ENCODE measurements at places on chromosomes 16 and 17. TPM values are rescaled to one million over a fixed set of nuclear protein-coding genes. Genes with fewer than 3 reads are reported as not detected.

The C17orf67 gene
- 3.4 TPM for total RNA-seq

GRCh38 chr17:29504711-29505110, 62.1 kb downstream of the ABHD15 start:
- no peak for DNase-seq

- peak; percentile 68 for DNase-seq
These were observed 567 bp downstream of the GNA13 start for GRCh38 chr17:65055708-65056638.

DNA sequence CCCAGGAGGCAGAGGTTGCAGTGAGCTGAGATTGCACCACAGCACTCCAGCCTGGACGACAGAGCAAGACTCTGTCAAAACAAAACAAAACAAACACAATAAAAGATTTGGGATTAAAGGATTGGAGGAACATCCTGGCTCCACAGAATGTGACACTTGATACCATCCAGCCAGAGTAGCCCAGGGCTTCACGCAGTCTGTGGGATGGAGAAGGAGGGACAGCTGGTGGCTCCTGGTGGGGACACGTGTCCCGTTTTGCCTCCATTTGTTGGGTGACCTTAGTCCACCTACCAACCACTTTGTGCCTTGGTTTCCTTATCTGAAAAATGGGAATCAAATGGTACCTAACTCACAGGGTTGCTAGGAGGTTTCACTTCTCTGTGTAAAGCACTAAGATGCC, 12.4 kb upstream of the CYB561 start:
- no peak for DNase-seq

DNA sequence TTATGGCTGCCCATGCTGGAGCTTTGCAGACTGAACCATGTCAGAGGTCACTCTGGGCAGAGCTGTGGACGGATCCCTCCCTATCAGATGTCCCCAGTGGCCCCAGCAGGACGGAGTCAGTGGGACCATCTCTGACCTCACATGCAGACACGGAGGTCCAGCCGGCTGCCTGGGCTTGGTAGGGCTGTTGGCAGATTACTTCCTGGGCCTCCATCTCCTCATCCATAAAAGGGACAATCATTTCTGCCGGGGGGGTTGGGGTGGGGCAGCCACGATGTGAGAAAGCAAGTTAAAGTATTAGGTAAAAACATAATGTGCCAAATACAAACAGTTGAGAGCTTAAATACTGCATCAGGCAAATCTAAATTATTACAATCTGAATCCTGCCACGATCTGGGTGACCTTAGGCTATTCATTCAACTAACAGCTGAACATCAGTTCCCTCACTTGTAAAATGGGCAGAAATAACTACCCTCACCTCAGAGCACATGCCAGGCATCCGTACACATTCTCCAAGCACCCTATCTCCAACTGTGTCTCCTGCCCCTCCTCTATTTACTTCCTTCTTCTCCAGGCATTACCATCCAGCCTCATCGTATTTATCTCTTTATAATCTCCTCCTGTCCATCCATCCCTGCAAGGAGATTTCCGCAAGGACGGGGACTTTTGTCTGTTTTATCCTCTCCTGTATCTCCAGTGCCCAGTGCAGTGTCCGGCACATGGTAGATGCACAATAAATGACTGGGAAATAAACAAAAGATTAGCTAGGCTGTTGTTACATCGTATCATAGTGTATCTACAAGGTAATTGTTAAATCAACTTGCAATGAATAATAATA, 192.3 kb upstream of the FOXF1 start:
- no peak for DNase-seq
